ENCODE measurements at places on chromosomes 12 and 14. TPM values are rescaled to one million over a fixed set of nuclear protein-coding genes. Genes with fewer than 3 reads are reported as not detected.

DEGS2 gene
- total RNA-seq: 5.4 TPM

TBX5 gene
- not detected for total RNA-seq

NKX2-1 gene
- total RNA-seq: not detected

MYO1H gene
- total RNA-seq: not detected

DNAL1 gene
- 4.7 TPM for total RNA-seq

SYNDIG1L gene
- not detected for total RNA-seq

FGD4 gene
- total RNA-seq: 10.6 TPM

SIX6 gene
- not detected for total RNA-seq
